ENCODE measurements at places on chromosomes 3 and 15.

GRCh38 chr3:172582712-172583111 is 59.5 kb upstream of the TNFSF10 start:
- DNase-seq = no peak
- peaks cover 97% of the 10 kb centered on the region for H3K4me1 ChIP-seq
- peak overlapping the region; percentile 52 for H3K4me3 ChIP-seq
- H3K27me3 ChIP-seq = no peaks in the 10 kb centered on the region
- peak overlapping the region; percentile 24 for H3K27ac ChIP-seq

DNA sequence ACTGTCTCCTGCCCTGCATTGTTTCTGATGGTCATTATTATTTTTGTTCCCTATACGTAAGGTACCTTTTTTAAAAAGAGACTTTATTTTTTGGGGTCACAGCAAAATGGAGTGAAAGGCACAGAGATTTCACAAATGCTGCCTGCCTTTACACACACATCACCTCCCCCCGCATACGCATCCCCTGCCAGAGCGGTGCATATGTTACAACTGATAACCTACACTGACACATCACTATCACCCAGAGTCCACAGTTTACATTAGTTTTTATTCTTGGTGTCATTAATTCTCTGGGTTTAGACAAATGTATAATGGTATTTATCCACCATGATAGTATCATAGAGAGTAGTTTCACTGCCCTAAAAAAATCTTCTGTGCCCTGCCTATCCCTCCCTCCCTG is 43.6 kb upstream of the KLF13 start:
- H3K4me3 ChIP-seq = no peak overlapping the region
- peaks cover 33% of the 10 kb centered on the region for H3K27me3 ChIP-seq
- H3K27ac ChIP-seq = no peak overlapping the region
- no peak for DNase-seq
- peaks cover 10% of the 10 kb centered on the region for H3K4me1 ChIP-seq

DNA sequence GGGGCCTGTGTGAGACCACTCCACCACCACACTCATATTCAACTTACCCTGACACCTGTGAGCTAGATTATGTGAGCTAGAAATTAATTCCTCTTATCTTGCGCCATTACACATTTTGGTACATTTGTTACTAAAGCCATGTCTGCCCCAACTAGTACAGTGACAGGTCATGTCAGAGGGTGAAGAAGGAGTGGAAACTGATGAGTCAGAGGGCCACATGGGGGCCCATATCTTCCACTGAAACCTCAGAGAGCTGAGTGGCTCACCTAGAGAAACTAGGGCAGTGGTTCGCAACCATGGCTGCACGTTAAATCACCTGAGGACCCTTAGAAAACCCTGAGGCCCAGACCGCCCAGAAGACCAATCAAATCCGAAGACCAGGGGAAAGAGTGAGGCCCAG is 15.7 kb upstream of the MEF2A start:
- peak; percentile 48 for DNase-seq
- H3K27me3 ChIP-seq = no peaks in the 10 kb centered on the region
- H3K36me3 ChIP-seq = no peaks in the 10 kb centered on the region
- no peak overlapping the region for H3K4me3 ChIP-seq
- peaks cover 4% of the 10 kb centered on the region for H3K4me1 ChIP-seq

GRCh38 chr3:18111796-18112232 is 313.3 kb downstream of the SATB1 start:
- peaks cover 13% of the 10 kb centered on the region for H3K4me1 ChIP-seq
- no peaks in the 10 kb centered on the region for H3K27me3 ChIP-seq
- H3K4me3 ChIP-seq = peak overlapping the region; percentile 78
- no peak for DNase-seq
- peak overlapping the region; percentile 39 for H3K27ac ChIP-seq

GRCh38 chr3:98540346-98540745 is 8.6 kb downstream of the GPR15 start:
- H3K27ac ChIP-seq = peak overlapping the region; percentile 76
- H3K4me1 ChIP-seq = peaks cover 64% of the 10 kb centered on the region
- peaks cover 37% of the 10 kb centered on the region for H3K36me3 ChIP-seq
- H3K27me3 ChIP-seq = no peaks in the 10 kb centered on the region

GRCh38 chr3:110620118-110620517 is 451.5 kb upstream of the NECTIN3 start:
- H3K36me3 ChIP-seq = no peaks in the 10 kb centered on the region
- no peak for DNase-seq
- H3K4me1 ChIP-seq = no peaks in the 10 kb centered on the region
- no peak overlapping the region for H3K27ac ChIP-seq

GRCh38 chr3:123098426-123099330 is 31.9 kb downstream of the PDIA5 start:
- peaks cover 5% of the 10 kb centered on the region for H3K36me3 ChIP-seq
- DNase-seq = no peak
- no peak overlapping the region for H3K4me3 ChIP-seq
- H3K4me1 ChIP-seq = no peaks in the 10 kb centered on the region
- no peak overlapping the region for H3K27ac ChIP-seq

- H3K27me3 ChIP-seq = no peaks in the 10 kb centered on the region
- H3K27ac ChIP-seq = no peak overlapping the region
- H3K36me3 ChIP-seq = no peaks in the 10 kb centered on the region
- H3K4me1 ChIP-seq = peaks cover 15% of the 10 kb centered on the region
- no peak for DNase-seq
Observed at GRCh38 chr15:41407341-41407740, 5.0 kb upstream of the NDUFAF1 start.

GRCh38 chr3:188746291-188746783 is 425.4 kb upstream of the TPRG1 start:
- DNase-seq = no peak
- H3K36me3 ChIP-seq = no peaks in the 10 kb centered on the region
- no peak overlapping the region for H3K27ac ChIP-seq
- H3K4me3 ChIP-seq = no peak overlapping the region

- H3K4me3 ChIP-seq = peak overlapping the region; percentile 83
- no peak for DNase-seq
- peaks cover 35% of the 10 kb centered on the region for H3K4me1 ChIP-seq
- H3K27me3 ChIP-seq = no peaks in the 10 kb centered on the region
Observed at GRCh38 chr3:18441551-18441950, 16.4 kb upstream of the SATB1 start.

DNA sequence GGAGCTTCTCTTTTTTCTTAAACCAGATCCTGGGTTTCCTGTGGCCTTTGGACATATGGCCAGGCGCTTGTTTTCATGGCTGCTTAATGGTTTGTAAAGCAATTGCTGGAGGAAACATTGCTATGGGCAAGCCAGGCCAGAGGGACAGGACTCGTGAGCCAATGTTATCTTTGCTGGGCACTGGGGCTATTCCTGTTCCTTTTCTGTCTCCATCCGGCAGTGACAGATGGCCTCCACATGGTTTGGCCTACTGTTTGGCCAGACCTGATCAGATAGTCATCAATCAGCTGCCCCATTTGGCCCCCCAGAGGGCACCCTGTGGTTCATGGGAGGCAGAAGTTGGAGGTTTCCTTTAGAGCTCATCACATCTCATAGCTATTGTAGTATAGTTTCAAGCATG is 326.1 kb upstream of the ROPN1 start:
- no peaks in the 10 kb centered on the region for H3K4me1 ChIP-seq
- no peaks in the 10 kb centered on the region for H3K36me3 ChIP-seq
- no peak overlapping the region for H3K27ac ChIP-seq
- no peak overlapping the region for H3K4me3 ChIP-seq
- DNase-seq = no peak

GRCh38 chr3:121980450-121980796 is 41.6 kb downstream of the ILDR1 start:
- H3K4me3 ChIP-seq = no peak overlapping the region
- no peak for DNase-seq
- H3K4me1 ChIP-seq = peaks cover 26% of the 10 kb centered on the region

GRCh38 chr3:177804032-177804431 is 606.8 kb upstream of the TBL1XR1 start:
- no peaks in the 10 kb centered on the region for H3K36me3 ChIP-seq
- H3K4me1 ChIP-seq = peaks cover 9% of the 10 kb centered on the region
- DNase-seq = no peak
- H3K4me3 ChIP-seq = no peak overlapping the region
- H3K27me3 ChIP-seq = peaks cover 8% of the 10 kb centered on the region

DNA sequence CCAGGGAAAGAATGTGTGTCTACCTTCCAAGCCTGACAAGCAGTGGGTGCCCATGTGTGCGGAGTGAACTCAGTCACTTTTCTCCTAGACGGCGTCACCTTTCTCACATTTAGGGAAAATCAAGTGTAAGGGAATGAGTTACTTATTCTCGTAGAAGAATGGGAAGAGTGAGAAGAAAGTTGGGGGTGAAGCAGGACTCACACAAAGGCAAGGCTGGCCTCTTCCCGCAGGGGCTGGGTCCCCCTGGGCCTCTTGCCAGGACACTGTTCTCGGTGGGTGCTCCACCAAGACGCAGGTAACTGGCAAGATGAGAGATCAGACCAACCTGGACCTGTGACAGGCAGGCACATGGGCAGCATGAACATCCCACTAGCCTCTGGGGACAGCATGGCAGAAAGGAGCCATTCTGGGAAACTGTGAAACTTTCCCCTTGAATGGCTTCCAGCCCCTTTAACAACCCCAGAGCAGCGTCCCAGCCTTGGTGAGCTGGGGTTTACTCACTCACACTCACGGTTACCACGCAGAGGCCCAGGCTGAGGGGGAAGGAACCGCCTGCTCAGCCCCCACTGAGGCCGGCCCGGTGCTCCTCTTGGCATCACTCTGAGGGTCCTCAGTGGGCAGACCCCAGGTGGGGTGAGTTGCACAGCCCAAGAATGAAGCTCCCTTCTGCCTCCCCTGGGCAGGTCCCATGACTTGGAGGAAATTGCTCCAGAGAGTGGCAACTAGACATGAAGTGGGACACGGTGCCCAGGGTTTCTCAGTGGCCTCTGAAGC is 15.0 kb upstream of the SRP14 start:
- peaks cover 57% of the 10 kb centered on the region for H3K4me1 ChIP-seq
- H3K27ac ChIP-seq = peak overlapping the region; percentile 5
- DNase-seq = no peak
- peaks cover 8% of the 10 kb centered on the region for H3K36me3 ChIP-seq
- peak overlapping the region; percentile 76 for H3K4me3 ChIP-seq

- peaks cover 2% of the 10 kb centered on the region for H3K36me3 ChIP-seq
- H3K4me1 ChIP-seq = peaks cover 11% of the 10 kb centered on the region
- no peak overlapping the region for H3K27ac ChIP-seq
- peaks cover 84% of the 10 kb centered on the region for H3K27me3 ChIP-seq
Observed at GRCh38 chr15:74133694-74134386, 3.5 kb downstream of the ISLR2 start.

GRCh38 chr3:179902061-179902460 is 134.7 kb downstream of the PEX5L start:
- H3K27me3 ChIP-seq = peaks cover 7% of the 10 kb centered on the region
- no peaks in the 10 kb centered on the region for H3K36me3 ChIP-seq
- H3K4me3 ChIP-seq = no peak overlapping the region
- DNase-seq = no peak

- H3K27ac ChIP-seq = no peak overlapping the region
- H3K4me3 ChIP-seq = no peak overlapping the region
- H3K36me3 ChIP-seq = no peaks in the 10 kb centered on the region
- DNase-seq = no peak
- H3K4me1 ChIP-seq = no peaks in the 10 kb centered on the region
- no peaks in the 10 kb centered on the region for H3K27me3 ChIP-seq
Observed at GRCh38 chr3:180283251-180283650, 246.5 kb upstream of the PEX5L start.

DNA sequence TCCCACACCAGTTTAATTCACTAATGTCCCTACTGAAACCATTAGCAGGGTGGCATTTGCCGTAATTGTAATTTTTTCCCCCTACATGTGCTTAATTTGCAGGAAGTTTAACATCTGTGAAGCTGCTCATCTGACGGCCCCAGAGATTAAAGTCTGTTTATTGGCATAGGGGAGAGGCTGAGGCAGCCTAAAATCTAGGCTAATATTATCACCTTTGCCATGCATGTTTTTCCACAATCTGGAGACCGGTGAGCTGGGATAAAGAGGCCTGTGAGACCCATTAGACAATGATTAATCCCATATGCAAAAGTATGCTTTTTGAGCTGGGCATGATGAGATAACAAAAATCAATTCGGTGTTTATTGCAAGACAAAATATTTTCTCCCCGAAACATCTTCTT is 561.2 kb upstream of the ALCAM start:
- no peaks in the 10 kb centered on the region for H3K4me1 ChIP-seq
- no peaks in the 10 kb centered on the region for H3K36me3 ChIP-seq
- no peak overlapping the region for H3K27ac ChIP-seq
- no peaks in the 10 kb centered on the region for H3K27me3 ChIP-seq
- no peak overlapping the region for H3K4me3 ChIP-seq
- DNase-seq = no peak

DNA sequence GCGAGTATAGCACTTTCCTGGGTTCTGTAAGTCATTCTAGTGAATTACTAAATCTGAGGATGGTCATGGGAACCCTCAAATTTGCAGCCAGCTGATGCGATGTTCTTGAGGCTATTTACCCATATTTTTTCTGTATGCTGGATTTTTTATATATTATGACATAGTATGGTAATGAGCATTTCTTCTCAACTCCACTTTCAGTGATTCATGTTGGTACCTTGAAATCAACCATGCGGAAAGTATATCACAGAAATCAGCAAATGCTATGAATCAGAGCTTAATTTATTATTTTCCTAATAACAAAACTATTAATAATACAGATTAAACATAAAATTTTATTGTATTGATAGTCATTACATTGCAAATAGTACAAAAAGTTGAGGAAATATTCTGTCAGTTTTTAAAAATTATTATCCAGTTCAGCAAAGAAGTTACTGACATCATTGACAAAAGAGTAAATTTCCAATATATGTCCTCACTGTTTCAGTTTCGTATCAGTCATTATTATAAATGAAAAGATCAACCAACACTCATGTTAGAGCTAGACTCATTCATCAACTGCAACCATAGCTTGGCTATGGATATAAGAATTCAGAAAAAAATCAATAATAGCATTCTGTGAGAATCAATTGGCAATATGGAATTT is 164.3 kb upstream of the SETMAR start:
- H3K36me3 ChIP-seq = no peaks in the 10 kb centered on the region
- H3K4me3 ChIP-seq = no peak overlapping the region
- DNase-seq = no peak
- H3K27me3 ChIP-seq = no peaks in the 10 kb centered on the region

DNA sequence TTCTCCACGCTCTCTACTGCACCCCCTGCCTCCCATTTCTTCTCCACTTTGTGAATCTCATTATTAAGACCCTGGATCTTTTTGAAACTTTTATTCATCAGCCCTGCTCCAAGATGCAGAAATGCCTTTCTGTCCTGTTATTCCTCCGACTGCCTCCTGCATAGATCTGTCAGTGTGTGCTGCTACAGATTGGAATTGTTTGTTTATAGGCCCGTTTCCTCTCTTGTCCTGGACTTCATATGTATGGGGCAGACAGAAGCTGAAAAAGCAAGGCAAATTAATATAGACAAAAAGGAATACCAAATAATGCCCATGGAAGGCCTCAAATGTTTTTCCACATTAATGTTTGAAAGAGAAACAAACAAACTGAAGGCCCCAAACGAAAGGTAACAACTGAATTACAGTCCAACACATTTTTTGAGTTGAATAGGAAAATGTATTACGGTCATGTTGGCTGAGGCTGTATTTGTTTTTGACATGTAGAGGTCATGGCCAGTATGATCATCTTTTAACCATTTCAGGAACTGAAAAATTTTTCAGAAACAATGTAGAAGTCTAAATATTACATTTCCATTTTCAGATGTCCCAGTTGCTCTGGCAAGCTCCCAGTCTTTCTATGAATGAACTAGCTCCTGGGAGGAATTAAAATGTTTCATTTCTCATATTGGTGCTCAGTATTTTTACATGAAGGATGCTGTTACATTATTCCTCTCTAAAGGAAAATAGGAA is 8.8 kb downstream of the CHST2 start:
- peaks cover 27% of the 10 kb centered on the region for H3K4me1 ChIP-seq
- H3K27ac ChIP-seq = no peak overlapping the region

- H3K4me3 ChIP-seq = no peak overlapping the region
- H3K27ac ChIP-seq = no peak overlapping the region
- no peaks in the 10 kb centered on the region for H3K4me1 ChIP-seq
- no peaks in the 10 kb centered on the region for H3K36me3 ChIP-seq
Observed at GRCh38 chr15:68764090-68764489, 56.6 kb downstream of the ANP32A start.
